ENCODE measurements at places on chromosomes 7 and 10.

DNA sequence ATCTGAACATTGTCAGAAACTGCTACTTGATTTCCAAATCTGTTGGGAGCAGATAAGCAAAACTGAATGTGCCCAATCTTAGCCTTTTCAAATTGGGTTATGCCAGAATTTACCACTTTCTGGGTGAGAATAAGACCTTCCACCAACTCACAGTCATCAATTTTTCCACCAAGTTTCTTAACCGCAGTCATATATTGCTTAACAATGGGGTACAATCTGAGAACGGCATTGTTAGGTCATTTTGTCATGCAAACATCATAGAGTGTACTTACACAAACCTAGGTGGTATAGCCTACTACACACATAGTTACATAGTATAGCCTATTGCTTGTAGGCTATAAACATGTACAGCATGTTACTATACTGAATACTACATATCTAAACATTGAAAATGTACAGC, 16.0 kb downstream of the MRPS33 start:
- DNase-seq: no peak

- no peak for DNase-seq
Observed at GRCh38 chr7:101397770-101398324, 35.2 kb downstream of the COL26A1 start.

DNA sequence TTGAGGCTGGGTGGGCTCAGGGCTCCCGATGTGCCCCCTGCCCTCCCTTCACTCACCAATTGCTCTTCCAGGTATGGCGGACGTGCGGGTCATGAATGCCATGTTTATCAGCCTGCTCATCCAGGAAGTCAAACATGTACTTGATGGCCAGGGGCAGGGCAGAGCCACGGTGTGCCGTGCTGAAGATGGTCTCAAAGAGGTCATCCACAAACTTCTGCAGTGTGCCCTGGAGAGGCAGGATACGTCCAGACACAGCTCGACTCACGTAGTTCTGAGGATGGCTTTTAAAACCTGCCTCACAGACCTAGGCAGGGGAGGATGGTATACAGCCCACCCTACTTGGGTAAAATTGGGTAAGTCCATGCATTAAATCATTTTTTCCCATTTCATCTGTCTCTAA, 431.2 kb downstream of the PLXNA4 start:
- DNase-seq: no peak

GRCh38 chr7:87806150-87806549, 70.0 kb downstream of the SLC25A40 start:
- DNase-seq: no peak
